CD8-positive, alpha-beta memory T cell (primary cell): ENCODE measurements at places on chromosomes 2 and 18. TPM values are rescaled to one million over a fixed set of nuclear protein-coding genes. Genes with fewer than 3 reads are reported as not detected.

AKAIN1 gene
- not detected for total RNA-seq

SOWAHC gene
- total RNA-seq: 0.11 TPM

GRCh38 chr2:239300871-239301735 is 99.7 kb downstream of the HDAC4 start:
- no peak overlapping the region for H3K4me3 ChIP-seq
- no peaks in the 10 kb centered on the region for H3K27me3 ChIP-seq
- DNase-seq: no peak

DNA sequence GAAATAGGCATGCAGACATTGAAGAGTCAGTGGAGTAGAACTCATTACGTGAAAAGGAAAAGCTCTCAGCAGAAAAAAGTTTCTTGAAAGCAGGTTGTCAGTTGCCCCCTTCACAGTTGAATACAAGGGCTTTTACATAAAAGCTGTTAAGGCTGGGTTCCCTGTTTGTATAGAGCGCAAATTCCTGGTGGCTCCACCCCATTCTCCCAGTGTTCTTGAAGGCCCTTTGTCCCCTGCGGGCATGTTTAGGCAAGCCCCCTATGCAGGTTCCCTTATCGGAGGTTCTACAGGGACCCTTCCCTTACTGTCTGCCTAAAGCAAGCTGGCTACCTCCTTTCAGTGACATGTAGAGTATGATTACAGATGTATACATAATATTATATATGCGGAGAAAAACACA is 497.2 kb upstream of the SYT4 start:
- H3K27me3 ChIP-seq: no peaks in the 10 kb centered on the region
- no peak for DNase-seq
- H3K4me1 ChIP-seq: no peaks in the 10 kb centered on the region
- no peak overlapping the region for H3K4me3 ChIP-seq

DNA sequence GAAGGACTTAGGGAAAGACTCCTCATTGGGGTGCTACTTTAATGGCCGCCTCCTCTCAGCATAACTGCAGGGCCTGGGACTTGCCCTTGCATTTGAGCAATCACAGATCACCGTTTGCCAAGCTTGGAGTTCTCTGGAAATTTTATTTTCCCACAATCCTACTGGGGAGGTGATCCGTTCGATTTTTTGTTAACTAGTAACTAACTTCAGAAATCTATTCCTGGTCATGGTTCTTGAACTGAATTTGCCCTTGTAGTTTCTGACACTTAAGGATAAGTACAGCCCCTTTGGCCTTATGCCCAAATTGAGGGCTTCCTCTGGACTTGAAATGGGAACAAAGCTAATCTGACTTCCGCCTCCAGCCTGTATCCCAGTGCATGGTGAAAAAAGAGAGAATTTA is 60.5 kb upstream of the ST3GAL5 start:
- no peak for DNase-seq
- H3K36me3 ChIP-seq: no peaks in the 10 kb centered on the region
- no peaks in the 10 kb centered on the region for H3K27me3 ChIP-seq
- no peak overlapping the region for H3K27ac ChIP-seq
- no peak overlapping the region for H3K4me3 ChIP-seq
- no peaks in the 10 kb centered on the region for H3K4me1 ChIP-seq
